ENCODE measurements at places on chromosomes 3 and 15. TPM values are rescaled to one million over a fixed set of nuclear protein-coding genes. Genes with fewer than 3 reads are reported as not detected.

ALDH1A2 gene
- 0.98 TPM for total RNA-seq

MAP2K1 gene
- total RNA-seq: 67.9 TPM

WDR48 gene
- total RNA-seq: 15.7 TPM

TFDP2 gene
- total RNA-seq: 66.3 TPM

FBXO40 gene
- not detected for total RNA-seq

Data from Panc1 (cell line).